Stimulated activated CD4-positive, alpha-beta T cell treated with anti-CD3 and anti-CD28 coated beads, Interleukin-2, amount 100 ng/mL, for 48 hours (primary cell): ENCODE measurements at places on chromosomes 4 and X.

DNA sequence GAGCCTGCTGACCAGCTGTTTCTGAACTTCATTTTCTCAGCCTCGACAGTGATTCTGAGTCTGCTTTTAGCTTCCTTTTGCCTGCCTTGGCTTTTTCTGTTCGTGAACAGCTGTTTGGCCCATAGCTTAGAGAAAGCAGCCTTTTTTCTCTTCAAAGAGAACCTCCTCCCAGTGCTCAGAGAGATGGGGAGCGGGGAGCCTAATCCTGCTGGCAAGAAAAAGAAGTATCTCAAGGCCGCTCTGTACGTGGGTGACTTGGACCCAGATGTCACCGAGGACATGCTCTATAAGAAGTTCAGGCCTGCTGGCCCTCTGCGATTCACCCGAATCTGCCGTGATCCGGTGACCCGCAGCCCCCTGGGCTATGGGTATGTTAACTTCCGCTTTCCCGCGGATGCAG lies 756 bp downstream of the PABPC5 start:
- no peak for DNase-seq

DNA sequence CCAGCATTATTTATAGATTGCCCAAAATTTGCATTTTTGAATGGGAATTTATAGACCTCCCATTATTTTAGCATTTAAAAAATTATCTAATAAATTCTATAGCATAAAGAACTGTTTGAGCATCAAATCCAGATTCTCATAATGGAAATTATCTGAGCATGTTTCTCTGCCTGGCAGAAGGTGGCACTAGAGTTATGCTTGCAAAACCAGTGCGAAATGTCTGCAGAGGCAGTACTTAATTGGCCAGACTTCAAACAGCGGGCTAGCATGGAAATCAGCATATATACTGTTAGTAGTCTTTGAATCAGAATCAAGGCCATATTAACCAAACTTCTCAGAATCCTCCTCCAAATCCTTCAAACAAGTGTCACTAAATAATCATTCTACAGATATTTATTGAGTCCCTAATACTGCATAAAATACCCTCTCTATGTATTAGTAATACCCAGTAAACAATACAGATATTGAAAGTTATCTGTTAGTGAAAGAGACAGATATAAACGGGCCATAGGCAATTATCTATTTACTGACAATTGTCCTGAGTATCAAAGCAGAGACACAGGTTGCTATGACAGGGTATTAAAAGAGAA lies 78.7 kb upstream of the DCLK2 start:
- no peak for DNase-seq

GRCh38 chrX:45849261-45849862 lies 648.7 kb upstream of the DIPK2B start:
- no peak for DNase-seq

DNA sequence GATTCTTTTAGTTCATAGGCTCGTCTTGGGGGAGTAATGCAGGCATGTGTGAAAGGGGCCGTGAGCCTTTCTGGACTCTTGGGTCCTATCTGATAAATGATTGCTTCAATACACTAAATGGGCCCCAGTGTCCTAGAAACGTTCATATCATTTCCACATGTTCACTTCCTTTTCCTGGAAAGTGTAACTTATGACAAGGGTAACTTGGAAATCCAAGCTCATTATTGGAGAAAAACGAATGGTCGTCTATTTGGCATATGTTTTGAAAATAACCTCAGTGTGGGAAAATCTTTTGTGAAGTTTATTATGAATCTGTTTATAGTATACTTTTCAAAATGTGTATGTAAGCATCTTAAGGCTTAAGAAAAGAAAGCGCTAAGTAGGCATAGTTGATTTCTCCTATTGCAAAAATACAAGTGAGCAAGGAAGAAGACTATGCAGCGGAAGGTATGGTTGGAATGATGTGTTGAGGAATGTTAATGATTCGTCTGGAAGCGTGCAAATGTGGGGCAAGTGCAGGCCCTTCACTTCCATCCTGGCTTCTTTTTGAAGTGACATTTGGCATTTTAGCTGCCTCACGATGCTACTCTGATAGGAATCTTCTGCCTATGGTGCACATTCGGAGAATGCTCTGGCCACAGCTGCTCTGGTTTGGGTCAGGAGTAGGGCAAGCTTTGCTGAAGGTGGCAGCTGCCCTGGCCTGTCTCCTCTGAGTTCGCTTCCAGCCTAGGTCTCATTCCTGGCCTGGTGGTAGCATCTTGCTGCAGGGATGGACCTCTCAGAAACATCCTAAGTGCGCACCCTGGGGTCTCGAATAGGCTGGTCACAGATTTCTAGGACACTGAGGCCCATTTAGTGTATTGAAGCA lies 49.5 kb upstream of the STOX2 start:
- no peak for DNase-seq

- DNase-seq = peak; percentile 5
Measured at GRCh38 chr4:99723612-99724011, 66.0 kb upstream of the C4orf54 start.

- DNase-seq = no peak
Measured at GRCh38 chrX:1870421-1870820, 255.6 kb downstream of the ASMT start.

DNA sequence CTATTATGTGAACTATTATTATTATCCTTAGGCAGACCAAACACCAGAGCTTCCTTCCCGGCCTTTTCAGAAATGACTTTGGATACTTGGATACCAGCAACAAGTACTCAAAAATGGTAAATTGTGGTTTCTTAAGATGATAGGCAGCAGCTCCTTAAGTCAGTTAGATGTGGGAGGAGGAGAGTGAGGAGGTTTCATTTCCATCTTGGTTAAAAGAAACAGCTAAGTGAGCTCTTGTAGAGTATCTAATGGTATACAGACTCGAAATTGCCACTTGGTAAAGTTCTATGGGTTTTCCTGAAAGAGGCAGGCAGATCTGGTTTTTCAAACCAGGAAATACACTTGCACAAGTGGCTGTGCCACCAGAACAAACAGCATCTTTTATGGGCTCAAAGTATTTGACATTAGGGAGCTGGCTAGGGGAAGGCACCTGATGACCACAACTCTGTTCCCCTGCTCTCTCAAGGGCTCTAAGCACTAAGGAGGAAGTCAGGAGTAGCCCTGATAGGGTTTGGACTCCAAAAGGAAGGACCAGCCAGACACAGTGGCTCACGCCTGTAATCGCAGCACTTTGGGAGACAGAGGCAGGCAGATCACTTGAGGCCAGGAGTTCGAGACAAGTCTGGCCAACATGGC lies 130.9 kb downstream of the TMEM164 start:
- no peak for DNase-seq

DNA sequence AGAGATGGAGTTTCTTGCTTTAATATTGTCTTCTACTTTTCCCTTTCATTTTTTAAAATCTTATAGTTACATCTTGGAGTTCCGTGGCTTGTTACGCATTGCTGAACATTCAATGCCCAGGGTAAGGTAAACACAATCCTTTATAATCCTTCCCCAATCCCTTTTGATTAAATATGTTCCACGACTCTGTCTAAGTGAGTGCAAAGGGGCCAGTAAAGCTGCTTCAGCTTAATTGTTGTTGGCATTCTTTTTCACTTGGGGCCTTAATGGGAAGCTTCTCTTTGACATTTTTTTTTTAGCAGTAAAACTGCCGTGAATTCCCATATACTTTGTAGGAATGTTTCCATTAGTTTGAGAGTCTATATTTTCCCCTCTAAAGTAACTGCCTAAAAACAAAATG lies 1028.1 kb downstream of the C4orf33 start:
- no peak for DNase-seq

- no peak for DNase-seq
Measured at GRCh38 chr4:2417765-2418649, at the start of gene ZFYVE28. Gene ZFYVE28 (minus strand): TSS chr4:2418645. CDS start chr4:2418323, 322 bp downstream.

GRCh38 chr4:90542216-90542615 lies 415.0 kb downstream of the CCSER1 start:
- DNase-seq = no peak

GRCh38 chr4:169175476-169175875 lies 95.3 kb downstream of the SH3RF1 start:
- DNase-seq = no peak

DNA sequence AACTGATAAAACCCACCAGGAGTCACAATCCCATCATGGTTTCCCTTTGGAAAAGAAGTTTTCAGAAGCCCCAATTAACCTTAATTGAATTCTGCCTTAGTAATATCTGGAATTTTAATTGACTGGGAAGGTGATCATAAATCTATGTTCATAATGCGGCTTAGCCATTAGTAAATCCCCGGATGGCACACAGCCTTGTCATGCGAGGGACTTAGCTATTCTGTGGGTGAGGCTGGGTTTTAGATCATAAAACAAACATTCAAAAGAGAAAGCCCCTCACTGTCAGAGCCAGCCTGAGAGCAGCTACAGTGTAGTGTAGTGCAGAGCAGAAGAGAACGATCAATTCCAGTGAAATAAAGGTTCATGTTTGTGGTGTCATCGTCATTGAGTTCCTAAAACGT lies 124.0 kb upstream of the NOCT start:
- no peak for DNase-seq

DNA sequence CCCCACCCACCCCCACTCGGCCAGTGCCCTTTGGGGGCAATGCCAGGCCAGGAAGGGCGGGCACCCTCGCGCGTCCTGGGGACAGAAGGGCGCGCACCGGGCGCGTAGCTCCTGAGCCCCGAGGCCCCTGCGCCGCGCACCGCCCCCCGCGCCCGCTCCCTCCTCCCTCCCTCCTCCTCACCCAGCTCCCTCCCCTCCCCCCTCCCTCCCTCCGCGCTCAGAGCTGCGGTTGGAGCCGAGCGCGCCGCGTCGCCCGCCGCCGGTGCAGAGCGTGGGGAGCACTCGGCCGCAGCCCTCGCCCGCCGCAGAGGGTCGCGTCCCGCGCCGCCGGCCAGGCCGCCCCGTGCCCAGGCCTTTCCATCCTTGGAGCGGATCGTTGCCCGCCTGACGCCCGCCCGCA lies at the start of gene ATP2B3:
TSS of gene ATP2B3 (plus strand) at position 220 of the 400 bp plus-strand sequence. CDS start 18,606 bp downstream, outside the sequence.
- no peak for DNase-seq

DNA sequence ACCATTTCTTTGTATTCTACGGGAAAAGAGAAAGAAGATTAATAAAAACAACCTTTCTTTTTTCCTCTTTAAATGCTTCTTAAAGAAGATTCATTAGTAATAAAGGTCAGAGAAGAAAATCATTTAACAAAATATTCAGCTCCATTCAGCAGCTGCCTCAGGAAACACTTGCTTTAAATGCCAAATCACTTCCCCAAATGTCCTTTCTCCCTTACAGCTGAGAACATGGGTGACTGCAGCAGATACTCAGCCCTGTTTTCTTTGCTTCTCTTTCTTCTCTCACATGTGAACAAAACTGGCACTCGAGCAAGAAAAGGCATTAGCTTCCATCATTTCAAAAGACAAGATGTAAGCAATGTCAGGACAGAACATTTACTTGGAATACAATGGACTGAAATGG lies 120.2 kb downstream of the INPP4B start:
- no peak for DNase-seq

DNA sequence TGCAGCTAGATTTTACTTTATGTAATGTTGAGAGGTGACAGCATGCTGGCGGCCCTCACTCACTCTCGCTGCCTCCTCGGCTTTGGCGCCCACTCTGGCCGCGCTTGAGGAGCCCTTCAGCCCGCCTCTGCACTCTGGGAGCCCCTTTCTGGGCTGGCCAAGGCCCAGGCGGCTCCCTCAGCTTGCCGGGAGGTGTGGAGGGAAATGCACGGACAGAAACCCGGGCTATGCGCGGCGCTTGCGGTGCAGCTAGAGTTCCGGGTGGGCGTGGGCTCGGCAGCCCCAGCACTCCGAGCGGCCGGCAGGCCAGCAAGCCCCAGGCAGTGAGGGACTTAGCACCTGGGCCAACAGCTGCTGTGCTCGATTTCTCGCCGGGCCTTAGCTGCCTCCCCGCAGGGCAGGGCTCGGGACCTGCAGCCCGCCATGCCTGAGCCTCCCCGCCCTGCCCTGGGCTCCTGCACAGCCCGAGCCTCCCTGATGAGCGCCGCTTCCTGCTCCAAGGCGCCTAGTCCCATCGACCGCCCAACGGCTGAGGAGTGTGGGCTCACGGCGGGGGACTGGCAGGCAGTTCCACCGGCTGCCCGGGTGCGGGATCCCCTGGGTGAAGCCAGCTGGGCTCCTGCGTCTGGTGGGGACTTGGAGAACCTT lies 128.7 kb downstream of the GASK1B start:
- DNase-seq = no peak

DNA sequence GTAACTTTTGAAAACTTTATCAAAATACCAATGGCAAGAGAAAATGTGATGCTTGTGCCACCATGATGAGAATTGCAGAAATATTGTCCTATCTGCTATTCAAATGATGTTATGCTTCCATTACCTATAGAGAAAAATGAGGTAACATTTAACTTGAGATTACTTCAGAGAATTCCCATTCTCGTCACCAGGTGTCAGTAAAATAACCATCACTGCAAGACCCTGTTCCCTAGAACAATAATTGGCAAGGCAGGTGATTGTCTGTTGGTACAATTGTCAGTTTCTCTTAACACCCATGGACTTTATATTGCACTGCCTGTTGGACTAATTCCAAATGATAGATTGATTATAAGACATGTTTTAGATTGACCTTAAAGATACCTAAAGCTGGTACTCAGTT lies 179.9 kb downstream of the GABRG1 start:
- no peak for DNase-seq

GRCh38 chr4:92270908-92271307 lies 32.9 kb upstream of the GRID2 start:
- no peak for DNase-seq

DNA sequence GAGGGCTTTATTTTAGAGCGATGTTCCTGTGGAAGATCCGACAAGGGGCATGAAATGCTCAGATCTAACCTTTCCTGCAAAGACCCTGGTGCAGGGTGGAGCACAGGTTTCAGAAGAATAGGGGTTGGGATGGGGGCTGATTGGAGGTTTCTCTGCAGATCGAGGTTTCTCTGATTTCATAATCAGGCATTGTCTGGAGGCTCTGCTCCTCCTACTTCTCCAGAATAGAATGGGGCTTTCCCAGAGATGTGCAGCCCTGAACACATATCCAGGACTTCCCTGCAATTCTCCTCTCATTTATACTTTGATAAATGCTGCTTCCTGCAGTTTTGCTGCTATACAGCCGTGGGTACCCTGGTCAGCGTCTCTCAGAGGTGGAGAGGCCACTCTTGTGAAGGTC lies 397.6 kb upstream of the BOD1L1 start:
- no peak for DNase-seq

- no peak for DNase-seq
Measured at GRCh38 chr4:183320211-183321059, at the start of gene CLDN22. Gene CLDN22 (minus strand): TSS chr4:183320276. CDS start chr4:183320218, 58 bp downstream.

- DNase-seq = no peak
Measured at GRCh38 chrX:111088628-111089027, 7.4 kb upstream of the PAK3 start.

GRCh38 chrX:13808865-13809264 lies 8.0 kb downstream of the GPM6B start:
- no peak for DNase-seq

DNA sequence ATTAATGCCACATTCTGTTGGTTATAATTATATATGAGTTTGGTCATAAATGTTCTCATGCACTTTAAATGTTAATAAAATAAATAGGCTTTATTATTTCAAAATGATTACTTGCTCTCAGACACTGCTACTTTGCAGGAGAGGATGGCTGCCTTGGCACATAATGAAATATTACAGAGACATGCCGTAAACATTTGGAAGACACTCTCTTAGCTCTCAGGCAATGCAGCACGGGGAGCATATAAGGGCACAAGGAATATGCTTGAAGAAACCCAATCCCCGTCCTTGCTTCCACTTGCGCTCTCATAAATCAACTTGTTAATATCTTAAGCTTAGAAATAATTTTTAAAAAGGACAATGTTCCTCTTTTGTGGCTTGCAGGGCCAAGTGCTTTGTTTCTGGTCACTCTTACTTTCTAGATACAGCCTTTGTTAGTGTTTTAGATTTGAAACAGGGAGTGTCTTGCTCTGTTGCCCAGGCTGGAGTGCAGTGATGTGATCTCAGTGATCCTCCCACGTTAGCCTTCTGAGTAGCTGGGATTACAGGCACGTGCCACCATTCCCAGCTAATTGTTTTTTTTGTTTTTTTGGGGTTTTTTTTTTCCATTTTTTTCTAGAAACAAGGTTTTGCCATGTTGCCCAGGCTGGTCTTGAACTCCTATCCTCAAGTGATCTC lies 445.0 kb downstream of the SPRY1 start:
- no peak for DNase-seq
